Stimulated activated CD4-positive, alpha-beta T cell treated with anti-CD3 and anti-CD28 coated beads, Interleukin-4, amount 100 ng/mL, for 24 hours (primary cell): ENCODE measurements at places on chromosomes 3 and 15.

DNA sequence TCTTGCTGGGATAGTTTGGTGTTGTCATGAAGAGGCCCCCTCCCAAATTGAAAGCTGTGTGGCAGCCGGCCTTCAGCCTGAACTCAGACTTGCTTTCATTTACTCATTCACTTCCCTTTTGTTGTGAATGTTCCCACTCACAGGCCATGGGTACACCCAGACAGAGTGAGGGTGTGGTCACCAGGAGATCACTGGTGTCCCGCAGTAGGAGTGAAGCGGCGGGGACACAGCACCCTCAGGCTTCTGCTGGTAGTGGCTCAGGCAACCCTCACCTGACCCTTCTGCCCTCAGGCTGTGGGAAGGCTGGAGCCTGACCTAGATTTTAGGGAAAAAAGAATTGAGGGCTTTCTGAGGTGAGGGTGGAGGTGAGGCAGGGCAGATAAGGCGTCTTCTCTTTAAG is 244.4 kb downstream of the SOX2 start:
- DNase-seq: no peak

DNA sequence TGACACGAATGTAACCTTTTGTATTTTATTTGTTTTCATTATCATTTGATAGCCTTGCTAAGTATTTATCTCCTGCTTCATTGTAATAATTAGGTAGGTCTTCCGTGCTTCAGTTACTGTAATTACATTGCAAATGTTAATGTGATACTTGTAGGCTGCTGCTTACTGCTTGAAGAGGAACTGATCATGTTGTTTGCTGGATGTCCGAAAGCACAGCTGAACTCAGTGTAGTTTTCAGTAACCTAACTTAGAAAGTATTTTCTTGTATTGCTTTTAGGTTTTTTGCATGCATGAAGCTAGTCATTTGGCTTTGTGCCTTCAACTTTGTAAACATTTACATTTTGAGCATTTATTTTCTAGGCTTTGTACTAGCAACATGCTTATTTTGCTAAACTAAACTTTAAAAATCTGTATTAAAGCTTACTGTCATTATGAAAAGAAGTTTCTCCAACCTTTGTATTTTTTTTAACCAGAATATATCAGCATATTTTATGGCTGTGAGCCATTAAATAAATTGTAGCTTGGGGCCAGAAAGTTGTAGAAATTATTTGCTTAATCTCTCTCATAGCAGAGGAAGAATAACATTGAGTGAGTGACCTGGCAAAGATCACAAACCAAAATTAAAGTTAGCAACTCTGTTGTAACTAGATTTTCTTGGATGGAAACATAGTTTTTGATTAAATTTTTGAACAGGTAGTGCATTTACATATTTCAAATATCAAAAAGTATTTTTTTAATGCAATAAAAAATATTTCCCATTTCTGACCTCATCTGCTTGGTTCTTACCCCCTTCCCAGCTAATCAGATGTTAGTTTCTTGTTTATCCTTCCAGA is 30.7 kb downstream of the SACM1L start:
- DNase-seq: no peak

DNA sequence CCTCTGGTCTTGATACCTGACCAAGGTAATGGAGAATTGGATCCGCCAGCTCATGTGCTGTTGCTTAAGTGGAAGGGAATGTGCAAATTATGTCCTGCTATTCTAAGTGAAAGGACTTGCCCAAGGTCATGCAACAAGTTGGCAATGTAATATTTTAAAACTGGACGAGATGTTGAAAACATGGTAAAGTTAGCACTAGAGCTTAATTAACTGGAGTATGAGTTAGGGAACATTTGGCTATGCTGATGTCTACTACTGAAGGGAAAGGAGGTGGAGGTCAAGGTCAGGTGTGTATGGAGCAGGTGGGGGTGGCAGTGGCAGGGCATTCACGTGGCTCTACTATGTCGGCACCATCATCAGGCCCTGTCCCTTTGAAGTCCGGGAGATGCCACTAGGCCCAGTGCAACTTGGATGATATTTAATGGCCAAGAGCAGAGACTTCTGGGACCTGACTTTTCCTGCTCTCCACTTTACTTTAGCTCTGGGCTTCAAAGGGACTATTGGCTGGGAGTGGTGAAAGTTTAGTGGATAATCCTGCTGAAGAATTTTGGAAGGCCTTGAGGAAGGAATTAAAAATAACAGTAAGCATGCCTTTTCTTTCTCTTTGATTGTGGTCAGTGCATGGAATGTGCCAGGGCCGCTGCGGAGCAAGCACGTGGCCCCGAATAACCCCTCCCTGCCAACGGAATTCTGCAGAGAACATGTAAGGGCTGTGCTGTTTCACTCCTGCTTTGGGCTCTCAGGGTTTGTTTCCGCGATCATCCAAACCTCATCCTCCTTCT is 14.9 kb downstream of the SMAD3 start:
- DNase-seq: no peak

- no peak for DNase-seq
These were observed 31.9 kb downstream of the SUSD5 start for GRCh38 chr3:33186524-33187367.

DNA sequence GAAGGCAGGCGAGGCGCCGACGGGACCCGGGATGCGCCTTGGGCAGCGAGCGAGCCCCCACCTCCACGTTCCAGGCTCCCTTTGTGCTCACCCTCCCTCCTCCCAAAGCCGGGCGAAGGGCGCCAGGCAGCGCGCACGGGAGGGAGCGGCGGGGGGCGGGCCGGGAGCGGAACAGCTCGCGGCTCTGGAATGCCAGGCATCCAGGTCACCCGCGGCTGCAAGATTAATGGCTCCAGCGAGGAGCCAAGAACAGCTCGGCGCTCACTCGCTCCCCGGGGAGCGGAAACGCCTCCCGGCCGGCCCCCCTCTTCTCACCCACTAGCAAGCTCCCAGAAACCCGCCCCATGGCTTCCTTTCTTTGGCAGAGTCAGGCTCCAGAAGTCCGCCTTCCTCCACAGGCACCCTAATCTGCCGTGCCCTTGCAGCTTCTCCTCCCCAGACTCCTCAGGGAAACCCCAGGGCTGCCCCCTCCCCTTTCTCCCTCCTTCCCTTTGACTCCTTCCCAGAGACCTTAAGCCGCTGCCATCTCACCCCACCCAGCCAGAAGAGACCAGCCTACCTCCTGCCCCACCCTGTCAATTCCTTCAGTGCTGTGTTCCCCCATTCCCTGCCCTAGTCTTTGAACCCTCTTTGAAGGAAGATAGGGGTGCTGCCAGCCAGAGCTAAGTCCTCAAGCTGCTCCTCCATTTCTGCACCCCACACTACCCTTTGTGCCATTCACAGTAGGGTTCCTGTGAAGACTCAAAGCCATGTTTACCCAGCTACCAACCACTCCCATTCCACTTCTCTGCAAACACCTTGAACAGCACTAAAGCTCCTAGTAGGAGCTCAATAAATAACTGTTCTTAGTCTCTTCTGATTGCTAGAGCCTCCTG is 9.9 kb downstream of the AMOTL2 start:
- DNase-seq: peak; percentile 26

- no peak for DNase-seq
These were observed 164.0 kb upstream of the CFAP20DC start for GRCh38 chr3:59213860-59214259.

DNA sequence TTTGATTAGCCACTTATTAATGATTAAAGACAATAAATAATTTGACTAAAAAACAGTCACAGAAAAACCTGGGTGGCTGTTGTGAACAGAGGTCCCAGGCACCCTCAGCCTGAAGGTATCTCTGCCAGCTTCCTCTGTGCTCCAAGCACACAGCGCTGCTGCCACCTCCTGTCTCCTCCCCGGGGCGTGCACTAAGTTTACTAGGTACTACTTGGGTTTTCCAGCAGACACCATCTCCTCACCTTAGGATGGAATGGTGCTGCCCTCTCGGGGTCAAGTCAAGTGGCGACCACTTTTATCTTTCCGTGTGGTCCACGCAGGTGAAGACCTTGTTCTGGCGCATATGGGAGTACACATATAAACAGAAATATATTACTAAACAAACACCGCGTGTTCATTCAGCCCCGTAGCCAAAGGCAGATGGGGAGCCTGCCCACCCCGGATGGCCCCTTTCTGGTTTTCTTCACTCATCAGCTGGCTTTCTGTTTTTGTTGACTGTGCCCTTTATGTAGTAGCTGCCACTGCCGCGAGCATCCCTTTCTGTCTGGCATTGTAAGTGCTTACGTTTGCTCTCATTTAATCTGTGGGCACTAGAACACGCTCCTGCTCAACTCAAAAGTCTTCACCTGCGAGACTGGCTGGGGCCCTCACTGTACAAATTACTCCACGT is 128.0 kb downstream of the LRIG1 start:
- DNase-seq: peak; percentile 21

DNA sequence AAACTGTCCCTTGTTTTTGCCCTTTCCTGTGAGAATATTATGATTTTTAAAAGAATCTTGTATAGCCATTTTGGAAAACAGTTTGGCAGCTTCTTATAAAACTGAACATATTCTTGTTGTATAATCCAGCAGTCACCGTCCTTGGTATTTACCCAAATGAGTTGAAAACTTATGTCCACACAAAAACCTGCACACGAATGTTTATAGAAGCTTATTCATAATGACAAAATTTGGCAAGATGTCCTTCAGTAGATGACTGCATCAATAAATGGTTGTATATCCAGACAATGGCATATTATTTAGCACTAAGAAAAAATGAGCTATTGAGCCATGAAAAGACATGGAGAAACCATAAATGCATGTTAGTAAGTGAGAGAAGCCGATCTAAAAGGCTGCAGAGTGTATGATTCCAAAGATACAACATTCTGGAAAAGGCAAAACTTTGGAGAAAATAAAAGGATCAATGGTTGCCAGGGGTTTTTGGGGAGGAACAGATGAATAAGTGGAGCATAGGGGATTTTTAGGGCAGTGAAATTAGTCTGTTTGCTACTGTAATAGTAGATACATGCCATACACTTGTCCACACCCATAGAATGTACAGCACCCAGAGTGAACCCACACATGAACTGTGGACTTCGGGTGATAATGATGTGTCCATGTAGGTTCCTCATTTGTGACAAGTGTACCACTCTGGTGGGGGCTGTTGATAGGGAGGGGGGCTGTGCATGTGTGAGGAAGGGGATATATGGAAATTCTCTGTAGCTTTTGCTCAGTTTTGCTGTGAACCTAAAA is 31.7 kb downstream of the LIMD1 start:
- no peak for DNase-seq

- no peak for DNase-seq
These were observed 46.5 kb downstream of the LPP start for GRCh38 chr3:188200481-188200880.

DNA sequence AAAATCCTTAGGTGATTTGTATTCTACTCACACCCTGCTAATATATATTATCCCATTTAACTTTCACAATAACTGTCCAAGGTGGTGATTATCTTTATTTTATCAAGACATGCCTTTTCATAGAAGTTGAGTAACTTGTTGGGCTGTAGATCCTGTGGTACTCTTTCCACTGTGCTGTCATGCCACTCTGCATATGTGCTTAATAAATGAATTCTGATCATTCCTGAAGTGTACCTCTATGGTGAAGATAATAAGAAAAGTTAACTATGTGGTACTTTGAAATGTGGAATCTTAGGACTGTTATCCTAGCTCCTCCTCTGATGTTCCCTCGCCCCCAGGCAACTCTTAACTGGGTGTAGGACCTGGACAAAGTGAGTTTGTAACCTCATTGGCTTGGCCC is 5.2 kb downstream of the SNRK start:
- no peak for DNase-seq

DNA sequence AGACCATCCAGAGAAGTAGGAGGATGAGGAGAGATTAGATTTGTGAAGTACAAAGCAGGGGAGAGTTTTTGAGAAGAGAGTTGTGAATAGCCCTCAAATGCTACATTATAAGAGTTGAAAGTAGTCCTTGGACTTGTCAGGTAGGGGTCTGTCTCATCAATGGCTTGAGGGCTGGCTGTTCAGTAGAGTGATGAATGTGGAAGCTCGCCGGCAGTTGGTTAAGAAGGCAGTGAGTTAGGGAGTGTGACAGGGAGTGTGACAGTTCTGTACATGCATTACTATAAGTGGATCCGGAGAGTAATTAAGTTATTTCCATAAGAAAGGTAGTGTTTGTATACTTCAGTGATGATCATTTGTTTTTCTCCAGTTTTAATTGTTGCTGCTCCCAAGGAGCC is 32.5 kb downstream of the SLMAP start:
- no peak for DNase-seq

GRCh38 chr3:16251316-16252085 is 13.2 kb downstream of the DPH3 start:
- DNase-seq: no peak

GRCh38 chr3:192057261-192057660 is 596.3 kb downstream of the PYDC2 start:
- DNase-seq: no peak

GRCh38 chr3:47571391-47572175 is 7.1 kb downstream of the CSPG5 start:
- DNase-seq: no peak

DNA sequence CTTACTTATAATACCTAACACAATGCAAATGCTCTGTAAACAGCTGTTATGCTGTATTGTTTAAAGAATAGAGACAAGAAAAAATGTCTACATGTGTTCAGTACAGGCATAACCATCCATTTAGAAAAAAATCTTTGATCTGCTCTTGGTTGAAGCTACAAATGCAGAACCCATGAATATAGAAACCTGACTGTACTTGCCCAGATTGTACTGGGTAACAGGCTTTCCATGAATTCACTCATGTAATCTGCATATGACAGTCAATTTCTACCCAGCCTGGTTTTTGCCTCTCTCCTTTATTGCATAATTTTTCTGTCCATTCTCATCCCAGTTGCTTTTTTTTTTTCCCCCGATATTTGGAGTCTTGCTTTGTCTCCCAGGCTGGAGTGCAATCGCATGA is 62.6 kb upstream of the ETV5 start:
- DNase-seq: no peak

DNA sequence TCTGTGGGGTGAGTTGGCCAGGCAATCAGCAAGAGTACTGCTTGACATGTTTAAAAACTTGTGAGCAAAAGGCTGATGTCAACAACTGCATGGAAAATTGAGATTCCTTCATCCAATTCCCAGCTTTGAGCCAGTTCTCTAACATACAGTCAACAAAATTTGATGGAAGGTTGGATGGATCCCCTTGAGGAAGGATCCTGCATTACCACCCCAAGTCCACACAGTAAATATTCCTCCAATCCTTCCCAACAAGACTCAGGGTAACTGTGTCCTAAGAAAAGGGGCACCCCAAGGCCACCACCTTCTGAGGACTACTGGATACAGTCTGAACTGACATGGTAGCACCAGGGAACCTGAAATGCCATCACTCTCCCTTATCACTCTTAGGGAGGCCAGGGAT is 15.1 kb downstream of the GLB1 start:
- DNase-seq: no peak

GRCh38 chr3:65936908-65937638 is 101.6 kb downstream of the MAGI1 start:
- no peak for DNase-seq

GRCh38 chr15:91603384-91604080 is 250.0 kb upstream of the SLCO3A1 start:
- DNase-seq: no peak
